Stomach (tissue), 19 donors: ENCODE measurements at places on chromosomes 16 and 17. TPM values are rescaled to one million over a fixed set of nuclear protein-coding genes. Genes with fewer than 3 reads are reported as not detected.
A peak's percentile ranks its signal among the peaks of the same experiment; 100 is the strongest.

DNA sequence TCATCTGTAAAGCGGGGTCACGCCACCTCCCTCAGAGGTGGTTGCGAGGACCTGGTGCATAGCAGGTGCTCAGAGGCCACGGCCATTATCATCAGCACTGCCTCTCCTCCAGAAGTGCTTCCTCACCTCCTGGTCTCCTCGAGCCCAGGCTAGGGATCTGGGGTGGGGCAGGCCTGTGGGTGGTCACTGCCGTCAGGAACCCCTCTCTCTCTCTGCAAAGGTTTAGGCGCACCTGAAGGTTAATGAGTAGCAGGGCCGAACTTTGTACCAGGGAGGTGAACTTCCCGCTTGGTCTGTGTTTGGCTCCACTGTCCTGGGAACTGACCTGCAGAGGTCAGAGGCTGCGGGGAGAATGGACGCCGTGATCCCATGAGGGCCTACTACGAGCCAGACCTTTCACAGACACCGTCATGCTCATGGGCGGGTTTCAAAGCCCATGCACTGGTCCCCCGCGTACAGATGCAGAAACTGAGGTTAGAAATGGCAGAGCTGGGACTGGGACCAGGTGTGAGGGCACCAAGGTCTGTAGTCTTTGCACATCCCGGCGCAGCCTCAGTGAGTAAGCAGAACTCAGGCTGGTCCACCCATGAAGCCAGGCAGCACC is 13.8 kb downstream of the JUP start:
- H3K36me3 ChIP-seq, result peaks cover 40% of the 10 kb centered on the region
- no peaks in the 10 kb centered on the region for H3K27me3 ChIP-seq
- no peak for DNase-seq
- peak overlapping the region; percentile 74 for H3K27ac ChIP-seq

DNA sequence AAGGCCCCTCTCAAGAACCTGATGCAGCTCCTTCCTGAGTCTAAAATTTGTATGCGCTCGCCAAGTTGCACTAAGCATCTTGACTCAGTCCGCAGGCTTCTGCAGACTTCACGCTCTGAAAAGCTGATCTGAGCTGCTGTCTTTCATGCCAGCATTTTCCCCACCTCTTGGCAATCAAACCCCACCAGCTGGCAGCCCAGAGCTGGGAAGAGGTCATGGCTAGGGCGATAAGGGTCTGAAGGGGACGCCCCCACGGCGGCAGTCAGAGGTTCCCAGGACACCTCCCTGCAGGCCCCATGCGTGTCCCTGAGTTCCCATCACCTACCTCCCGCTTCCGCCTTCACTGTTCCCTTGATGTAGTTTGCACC is 5.1 kb upstream of the UNC13D start:
- H3K36me3 ChIP-seq, result peaks cover 73% of the 10 kb centered on the region
- H3K4me3 ChIP-seq, result no peak overlapping the region
- DNase-seq, result no peak
- no peaks in the 10 kb centered on the region for H3K27me3 ChIP-seq
- peak overlapping the region; percentile 91 for H3K27ac ChIP-seq

CAPN15 gene
- 36.8 TPM for total RNA-seq

DNA sequence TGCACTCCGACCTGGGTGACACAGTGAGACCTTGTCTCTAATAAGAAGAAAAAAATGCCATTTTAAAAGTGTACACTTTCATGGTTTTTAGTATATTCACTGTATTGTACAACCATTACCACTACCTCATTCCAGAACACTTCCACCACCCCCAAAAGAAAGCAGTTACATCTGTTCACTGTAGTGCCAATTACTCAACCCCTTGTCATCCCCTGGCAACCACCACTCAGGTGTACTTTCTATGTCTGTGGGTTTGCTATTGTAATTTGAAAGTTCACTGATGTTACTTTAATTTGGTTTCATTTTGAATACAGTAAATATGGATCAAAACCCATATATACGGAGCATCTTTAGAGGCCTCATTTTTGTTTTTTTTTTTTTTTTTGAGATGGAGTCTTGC is 6.1 kb downstream of the ZG16 start:
- H3K27ac ChIP-seq, result no peak overlapping the region
- peaks cover 9% of the 10 kb centered on the region for H3K4me1 ChIP-seq
- H3K27me3 ChIP-seq, result peaks cover 13% of the 10 kb centered on the region
- DNase-seq, result no peak
- no peak overlapping the region for H3K4me3 ChIP-seq
- no peaks in the 10 kb centered on the region for H3K36me3 ChIP-seq

SPATA22 gene
- not detected for total RNA-seq

ZNF785 gene
- total RNA-seq, result 15.1 TPM

ZNF19 gene
- total RNA-seq, result 5.5 TPM

DNA sequence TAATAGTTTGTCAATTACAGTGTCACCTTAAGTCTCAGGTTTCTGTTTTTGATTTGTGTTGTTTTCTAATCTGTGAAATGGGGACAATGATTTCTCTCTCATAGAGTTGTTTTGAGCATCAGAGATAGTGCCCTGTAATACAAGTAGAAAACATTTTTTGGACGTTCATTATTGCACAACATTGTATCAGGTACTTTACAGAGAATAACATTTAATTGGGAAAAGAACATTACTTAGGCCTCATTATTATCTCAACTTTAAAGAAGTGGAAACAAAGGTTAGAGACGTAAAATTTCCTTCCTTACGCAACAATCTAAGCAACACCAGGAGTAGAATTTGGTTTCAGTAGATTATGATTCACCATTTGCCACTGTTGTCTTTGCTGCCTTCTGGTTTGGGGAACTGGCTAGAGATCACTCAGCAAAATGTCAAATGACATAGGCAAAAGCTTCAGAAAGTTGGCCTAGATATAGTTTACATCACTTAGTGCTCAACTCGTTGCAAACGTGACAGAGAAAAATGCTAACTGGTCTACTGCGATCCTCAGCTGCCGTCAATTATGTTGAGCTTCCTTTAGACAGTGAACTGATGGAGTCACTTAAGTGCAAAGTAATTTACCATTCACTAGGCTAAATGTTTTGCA is 1026.8 kb downstream of the CDH11 start:
- no peaks in the 10 kb centered on the region for H3K27me3 ChIP-seq
- no peaks in the 10 kb centered on the region for H3K36me3 ChIP-seq
- no peaks in the 10 kb centered on the region for H3K4me1 ChIP-seq

IGFBP4 gene
- total RNA-seq, result 658 TPM

ICAM2 gene
- 9.9 TPM for total RNA-seq

ALOX12B gene
- not detected for total RNA-seq

C17orf50 gene
- total RNA-seq, result not detected

- peaks cover 5% of the 10 kb centered on the region for H3K36me3 ChIP-seq
- H3K27ac ChIP-seq, result no peak overlapping the region
- no peak overlapping the region for H3K4me3 ChIP-seq
- peaks cover 43% of the 10 kb centered on the region for H3K27me3 ChIP-seq
These were observed 4.0 kb upstream of the RAB11FIP4 start for GRCh38 chr17:31387438-31387837.

DNA sequence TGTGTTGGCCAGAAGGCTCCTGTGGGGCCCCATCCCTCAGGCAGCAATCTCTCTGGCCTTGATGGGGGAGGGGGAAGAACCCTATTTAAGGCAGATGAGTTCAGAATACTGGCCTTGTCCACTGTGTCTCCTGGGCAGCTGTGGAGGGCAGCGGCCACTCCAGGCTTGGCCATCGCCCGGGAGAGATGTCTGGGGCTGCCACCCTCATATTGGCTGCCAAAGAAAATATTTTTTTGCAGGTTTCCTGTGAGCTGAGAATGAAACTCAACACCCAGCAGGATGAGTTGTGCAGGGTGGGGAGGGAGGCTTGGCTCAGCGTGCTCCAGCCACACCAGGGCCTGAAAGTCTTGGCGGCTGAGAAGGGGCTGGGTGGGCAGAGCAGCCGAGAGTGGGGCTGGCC is 14.4 kb upstream of the TIMP2 start:
- no peaks in the 10 kb centered on the region for H3K36me3 ChIP-seq
- no peaks in the 10 kb centered on the region for H3K27me3 ChIP-seq
- no peak for DNase-seq
- no peak overlapping the region for H3K4me3 ChIP-seq

GRCh38 chr17:57705921-57706695 is 39.0 kb downstream of the CCDC182 start:
- no peak overlapping the region for H3K27ac ChIP-seq
- H3K4me3 ChIP-seq, result no peak overlapping the region
- H3K27me3 ChIP-seq, result no peaks in the 10 kb centered on the region
- DNase-seq, result no peak
- peaks cover 11% of the 10 kb centered on the region for H3K4me1 ChIP-seq

DNA sequence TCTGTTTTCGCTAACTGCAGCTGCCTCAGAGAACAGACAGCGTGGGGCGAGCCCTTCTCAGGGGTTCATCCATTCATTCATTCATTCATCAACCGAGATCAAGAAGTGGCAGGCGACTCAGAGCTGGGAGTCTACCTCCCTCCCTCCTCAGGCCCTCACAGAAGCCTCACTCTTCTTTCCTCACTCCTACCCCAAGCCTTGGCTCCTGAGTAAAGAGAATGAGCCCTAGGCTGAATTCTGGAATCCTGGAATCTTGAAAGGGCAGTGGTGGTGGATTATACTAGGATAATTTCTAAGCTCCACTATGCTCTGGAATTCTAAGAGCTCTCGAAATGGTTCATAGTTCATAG is 2.3 kb upstream of the DLX3 start:
- no peaks in the 10 kb centered on the region for H3K36me3 ChIP-seq
- no peak overlapping the region for H3K4me3 ChIP-seq
- peaks cover 12% of the 10 kb centered on the region for H3K27me3 ChIP-seq
- DNase-seq, result no peak
- no peak overlapping the region for H3K27ac ChIP-seq

HSD17B1 gene
- 0.55 TPM for total RNA-seq

GRCh38 chr17:67628580-67629013 is 89.1 kb upstream of the NOL11 start:
- H3K36me3 ChIP-seq, result peaks cover 16% of the 10 kb centered on the region
- H3K4me3 ChIP-seq, result no peak overlapping the region
- no peak overlapping the region for H3K27ac ChIP-seq
- DNase-seq, result peak; percentile 51

DNA sequence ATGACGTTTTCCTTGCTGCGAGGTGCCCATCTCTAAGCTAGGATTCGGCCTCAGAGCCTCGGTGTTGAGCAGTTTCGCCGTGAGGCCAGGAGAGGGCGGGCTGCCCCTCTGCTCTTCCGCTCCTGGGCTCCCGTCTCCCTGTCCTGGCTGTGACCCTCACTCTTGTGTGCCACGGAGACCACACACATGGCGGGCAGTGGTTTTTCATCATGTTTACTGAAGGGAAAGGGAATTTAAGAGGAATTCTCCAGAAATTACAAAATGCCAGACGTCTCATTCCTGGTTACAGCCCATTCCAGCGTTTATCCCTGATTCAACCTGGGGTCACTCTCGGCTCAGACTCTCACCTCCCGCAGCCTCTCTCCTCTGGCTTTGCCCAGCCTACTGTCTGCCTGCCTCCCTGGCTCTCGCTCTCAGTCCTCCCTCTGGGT is 96.8 kb upstream of the ELAC2 start:
- H3K4me3 ChIP-seq, result peak overlapping the region; percentile 23
- DNase-seq, result peak; percentile 74
- H3K36me3 ChIP-seq, result no peaks in the 10 kb centered on the region
- no peaks in the 10 kb centered on the region for H3K27me3 ChIP-seq
- no peak overlapping the region for H3K27ac ChIP-seq
- peaks cover 5% of the 10 kb centered on the region for H3K4me1 ChIP-seq

DNA sequence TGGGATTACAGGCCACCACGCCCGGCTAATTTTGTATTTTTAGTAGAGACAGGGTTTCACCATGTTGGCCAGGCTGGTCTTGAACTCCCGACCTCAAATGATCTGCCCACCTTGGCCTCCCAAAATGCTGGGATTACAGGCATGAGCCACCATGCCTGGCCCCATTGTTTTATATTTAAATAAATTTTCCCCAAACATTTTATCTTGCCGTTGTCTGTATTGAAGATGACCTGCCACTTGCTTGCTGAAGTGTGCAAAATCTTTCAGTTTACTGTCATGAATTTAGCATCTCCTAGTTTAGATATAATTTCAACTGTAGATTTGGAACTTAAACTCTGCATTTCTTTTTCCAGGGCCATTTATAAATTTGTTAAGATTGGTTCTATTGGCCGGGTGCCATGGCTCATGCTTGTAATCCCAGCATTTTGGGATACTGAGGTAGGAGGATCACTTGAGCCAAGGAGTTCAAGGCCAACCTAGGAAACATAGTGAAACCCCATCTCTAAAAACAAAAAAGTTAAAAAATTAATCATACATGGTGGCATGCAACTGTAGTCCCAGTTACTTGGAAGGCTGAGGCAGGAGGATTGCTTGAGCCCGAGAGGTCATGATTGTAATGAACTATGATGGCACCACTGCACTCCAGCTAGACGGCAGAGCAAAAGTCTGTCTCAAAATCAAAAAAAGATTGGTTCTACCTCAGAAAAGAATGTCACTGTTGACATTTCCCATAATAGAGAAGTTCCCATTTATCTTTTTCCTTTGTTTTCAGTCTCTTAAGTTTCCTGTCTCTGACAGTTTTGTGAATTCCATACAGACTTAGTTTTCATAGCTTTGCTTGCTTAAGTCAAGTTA is 84.4 kb downstream of the VMP1 start:
- no peaks in the 10 kb centered on the region for H3K27me3 ChIP-seq
- peaks cover 11% of the 10 kb centered on the region for H3K36me3 ChIP-seq
- no peak overlapping the region for H3K4me3 ChIP-seq
- H3K27ac ChIP-seq, result no peak overlapping the region
- peaks cover 15% of the 10 kb centered on the region for H3K4me1 ChIP-seq

ZCCHC14 gene
- 25.8 TPM for total RNA-seq

GRCh38 chr16:75385507-75386152 is 47.7 kb downstream of the CFDP1 start:
- H3K27me3 ChIP-seq, result no peaks in the 10 kb centered on the region
- no peak overlapping the region for H3K27ac ChIP-seq
- no peak overlapping the region for H3K4me3 ChIP-seq
- H3K4me1 ChIP-seq, result no peaks in the 10 kb centered on the region

DNA sequence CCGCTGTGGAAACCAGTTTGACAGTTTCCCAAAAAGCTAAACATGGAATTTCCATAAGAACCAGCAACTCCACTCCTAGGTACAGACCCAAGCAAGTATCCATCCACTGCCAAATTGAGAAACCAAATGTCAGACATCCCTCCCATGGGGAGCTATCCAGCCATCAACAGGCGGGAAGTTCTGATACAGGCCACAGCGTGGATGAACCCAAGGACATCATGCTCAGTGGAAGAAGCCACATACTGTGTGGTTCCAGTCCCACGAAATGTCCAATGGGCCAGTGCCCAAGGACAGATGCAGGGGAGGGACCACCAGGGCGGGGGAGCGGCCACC is 12.6 kb upstream of the BAIAP2 start:
- no peak overlapping the region for H3K4me3 ChIP-seq
- peaks cover 18% of the 10 kb centered on the region for H3K4me1 ChIP-seq
- peaks cover 20% of the 10 kb centered on the region for H3K27me3 ChIP-seq
- DNase-seq, result no peak
- H3K27ac ChIP-seq, result no peak overlapping the region

TEX14 gene
- total RNA-seq, result not detected
